ENCODE measurements at places on chromosomes 4 and X.

DNA sequence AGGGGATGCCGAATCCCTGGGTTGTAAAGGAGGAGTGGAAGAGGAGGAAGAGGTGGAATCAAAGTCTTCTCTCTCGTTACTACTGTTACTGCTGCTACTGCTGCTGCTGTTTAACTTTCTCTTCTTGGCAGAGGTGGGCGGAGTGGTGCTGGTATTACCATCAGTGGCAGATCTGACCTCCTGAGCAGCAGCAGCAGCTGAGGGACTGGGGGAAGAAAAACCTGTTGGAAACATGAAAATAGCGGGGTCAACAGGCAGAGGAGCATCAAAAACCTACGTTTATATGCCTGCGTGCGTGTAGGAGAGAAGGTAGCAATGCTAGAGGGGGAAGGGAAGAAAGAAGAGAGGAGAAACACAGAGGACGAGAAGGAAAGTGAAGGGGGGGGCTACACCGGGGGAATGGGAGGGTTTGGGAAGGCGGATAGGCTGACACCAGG lies 339 bp downstream of the CUL4B start:
- no peak for DNase-seq

- no peak for DNase-seq
These were observed 1028.3 kb downstream of the DMD start for GRCh38 chrX:32183066-32183465.

- no peak for DNase-seq
These were observed 230.6 kb upstream of the PSAPL1 start for GRCh38 chr4:7665321-7665720.

GRCh38 chrX:22126327-22126726 lies 94.2 kb downstream of the PHEX start:
- no peak for DNase-seq

DNA sequence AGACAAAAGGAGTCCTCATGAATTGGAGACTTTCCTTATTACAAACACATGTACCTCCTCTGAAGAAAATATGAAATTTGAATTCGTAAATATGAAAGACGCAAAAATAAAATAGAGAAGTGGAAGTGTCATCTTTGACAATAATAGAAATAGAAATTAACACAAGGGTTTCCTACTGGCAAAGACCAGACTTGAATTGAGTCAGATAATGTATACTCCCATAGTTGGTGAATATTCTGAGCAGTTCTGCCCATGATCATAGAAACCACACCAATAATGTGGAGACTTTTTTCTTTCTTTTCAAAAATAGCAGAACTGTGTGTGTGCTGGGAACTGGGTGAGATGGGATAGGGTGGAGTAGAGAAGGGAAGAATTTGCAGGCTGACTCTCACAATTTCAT lies 277.7 kb upstream of the TET2 start:
- no peak for DNase-seq

- DNase-seq: no peak
These were observed 232.1 kb downstream of the DCLK2 start for GRCh38 chr4:150310159-150310895.

DNA sequence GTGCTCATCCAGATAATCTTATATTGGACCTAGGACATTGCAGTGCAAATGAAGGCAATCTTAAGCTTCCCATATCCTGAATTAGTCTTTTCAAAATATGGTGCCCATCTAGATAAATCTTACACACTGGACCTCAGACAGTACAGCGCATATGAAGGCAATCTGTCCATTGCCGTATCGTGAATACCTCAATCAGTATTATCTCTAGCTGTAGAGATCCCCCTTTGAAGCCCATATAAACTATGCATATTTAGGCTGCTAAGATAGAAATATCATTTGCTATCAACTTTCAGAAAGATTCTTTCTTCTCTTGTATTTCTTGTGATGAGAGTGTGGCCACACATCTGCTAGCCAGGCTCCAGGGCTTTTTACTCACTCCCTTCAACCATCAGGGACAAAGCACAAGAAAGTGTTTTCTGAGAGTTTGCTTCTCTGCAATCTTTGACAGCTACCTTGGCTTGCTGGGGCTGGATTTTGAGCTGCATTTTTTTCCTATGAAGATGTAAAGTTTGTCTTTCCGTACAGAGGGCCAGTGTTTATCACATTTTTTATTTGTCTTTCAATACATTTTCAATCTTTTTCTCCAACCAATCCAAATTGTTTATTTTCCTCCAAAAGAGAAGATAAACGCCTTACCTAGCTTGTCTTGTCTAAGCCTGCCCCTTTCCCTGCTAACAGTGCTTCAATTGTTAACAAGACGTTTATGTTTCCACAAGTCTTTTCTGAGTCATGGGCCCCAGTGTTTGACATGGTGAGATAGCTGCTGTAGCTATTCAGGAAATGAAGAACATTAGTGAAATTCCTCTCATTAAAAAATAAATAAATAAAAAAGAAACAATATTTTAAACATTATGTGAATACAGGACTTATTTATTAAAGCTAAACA lies 57.6 kb upstream of the FAT1 start:
- DNase-seq: no peak

GRCh38 chr4:13597141-13597540 lies 30.4 kb downstream of the BOD1L1 start:
- no peak for DNase-seq

GRCh38 chrX:12946838-12947544 lies 27.9 kb upstream of the TMSB4X start:
- peak; percentile 88 for DNase-seq

DNA sequence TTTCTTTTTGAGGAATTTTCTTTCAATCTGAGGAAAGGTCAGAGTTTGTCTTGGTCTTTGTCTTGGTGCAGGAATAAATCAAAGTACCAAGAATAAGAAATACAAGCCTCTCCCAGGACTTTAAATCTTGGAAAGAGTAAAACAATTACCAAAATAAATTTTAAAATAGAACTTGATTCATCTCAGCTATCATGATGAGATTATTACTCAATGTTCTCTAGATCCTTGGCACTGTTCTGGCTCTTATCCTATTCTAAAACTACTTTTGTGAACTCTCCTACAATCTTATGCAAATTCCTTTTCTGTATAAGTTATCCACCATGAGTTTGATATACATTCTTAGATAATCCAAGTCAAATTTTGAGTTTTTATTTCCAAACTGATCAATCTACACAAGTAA lies 464.3 kb downstream of the PPARGC1A start:
- DNase-seq: no peak

DNA sequence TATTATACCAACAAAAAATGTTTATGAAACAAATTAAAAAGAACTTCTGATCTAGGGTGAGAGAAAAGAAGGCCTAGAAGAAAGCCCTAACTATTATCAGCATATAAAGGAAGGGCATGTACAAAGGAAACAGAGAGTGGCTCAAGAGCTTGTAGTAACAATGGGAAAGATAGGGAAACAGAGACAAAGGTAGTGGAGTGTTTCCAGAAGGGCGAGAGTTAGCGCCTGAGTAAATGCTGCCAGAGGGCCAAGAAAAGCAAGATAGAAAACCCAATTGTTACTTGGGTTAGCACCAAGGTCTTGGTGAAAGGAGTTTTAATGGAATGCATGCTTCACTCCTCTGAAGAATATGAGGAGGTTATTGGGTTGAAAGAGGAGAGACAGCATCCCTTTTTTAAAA lies 16.5 kb upstream of the MSL3 start:
- DNase-seq: no peak

- no peak for DNase-seq
These were observed 577 bp upstream of the YIPF7 start for GRCh38 chr4:44652002-44652401.

- DNase-seq: no peak
These were observed 95.9 kb upstream of the PTPN13 start for GRCh38 chr4:86497980-86498862.

DNA sequence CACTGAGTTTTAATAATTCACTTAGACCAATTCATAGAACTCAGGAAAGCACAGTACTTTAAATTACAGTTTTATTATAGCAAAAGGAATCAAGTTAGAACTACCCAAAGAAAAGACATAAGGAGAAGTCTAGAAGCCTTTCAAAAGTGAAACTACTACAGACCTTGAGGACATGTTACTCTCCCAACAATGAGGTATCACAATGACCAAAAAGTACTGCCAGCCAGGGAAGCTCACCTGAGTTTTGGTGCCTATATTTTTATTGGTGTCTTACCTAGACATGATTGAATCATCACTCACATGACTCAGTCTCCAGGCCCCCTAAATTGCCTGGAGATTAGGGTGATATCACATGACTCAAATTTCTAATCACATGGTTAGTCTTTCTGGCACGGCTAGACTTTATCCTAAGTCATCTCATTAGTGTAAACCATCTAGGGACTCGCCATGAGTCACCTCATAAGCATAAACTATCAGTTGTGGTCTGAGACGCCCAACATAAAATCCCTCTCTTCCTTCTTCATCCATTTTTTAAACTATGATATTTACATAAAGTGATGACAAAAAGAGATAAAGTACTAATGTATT lies 372.3 kb downstream of the TMA16 start:
- DNase-seq: no peak

DNA sequence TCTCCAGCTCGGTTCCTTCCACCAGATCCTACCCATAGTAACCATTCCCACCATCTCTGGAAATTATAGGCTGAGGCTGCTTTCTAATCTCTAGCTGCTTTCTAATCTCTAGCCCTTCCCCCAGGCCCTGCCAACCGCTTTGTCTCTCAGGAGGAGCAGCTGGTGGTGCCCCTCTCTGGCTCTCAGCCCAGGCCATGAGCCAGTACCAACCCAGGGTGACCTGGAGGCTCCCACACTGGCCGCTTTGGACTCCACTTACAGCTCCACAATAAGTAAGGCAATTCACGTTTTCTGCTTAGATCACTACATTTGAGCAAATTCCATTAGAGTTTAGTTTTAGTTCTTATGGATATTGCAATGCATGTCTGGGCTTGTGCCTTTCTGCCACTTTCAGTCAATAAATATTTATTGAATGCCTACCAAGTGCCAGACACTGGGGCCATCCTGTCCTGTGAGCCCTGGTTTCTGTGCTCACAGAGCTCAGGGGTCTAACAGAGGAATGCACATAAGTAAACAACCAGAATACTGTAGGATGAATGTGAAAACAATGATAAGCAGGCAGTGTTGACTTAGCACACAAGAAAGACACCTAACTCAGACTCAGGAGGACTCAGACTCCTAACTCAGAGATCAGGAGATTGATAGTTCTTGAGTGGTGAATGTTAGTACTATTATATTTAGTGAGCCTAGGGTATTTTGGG lies 38.9 kb downstream of the SMC1A start:
- no peak for DNase-seq

GRCh38 chr4:950136-951020 lies 18.1 kb downstream of the TMEM175 start:
- DNase-seq: no peak

- DNase-seq: no peak
These were observed 47.1 kb downstream of the SLC9A6 start for GRCh38 chrX:136032370-136032769.

DNA sequence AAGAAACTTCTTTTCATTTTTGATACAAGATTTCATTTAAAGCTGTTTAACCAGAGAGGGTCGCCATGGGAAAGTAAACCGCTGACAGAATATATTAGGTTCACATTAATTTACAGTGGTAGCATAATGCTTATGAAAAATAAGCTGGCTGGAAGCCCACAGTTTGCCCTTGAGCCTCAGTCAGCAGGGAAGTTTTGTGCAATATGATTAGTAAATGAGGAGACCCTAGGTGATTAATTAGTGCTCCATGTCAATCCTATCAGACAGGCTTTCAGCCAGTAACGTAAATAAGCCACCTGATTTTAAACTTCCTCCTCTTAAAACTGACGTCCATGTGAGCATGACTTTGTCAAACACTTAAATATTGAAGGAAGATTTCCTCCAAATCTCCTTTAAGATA lies 134.2 kb downstream of the TSPAN5 start:
- no peak for DNase-seq

- no peak for DNase-seq
These were observed 1008.5 kb upstream of the LCORL start for GRCh38 chr4:19030048-19030447.

DNA sequence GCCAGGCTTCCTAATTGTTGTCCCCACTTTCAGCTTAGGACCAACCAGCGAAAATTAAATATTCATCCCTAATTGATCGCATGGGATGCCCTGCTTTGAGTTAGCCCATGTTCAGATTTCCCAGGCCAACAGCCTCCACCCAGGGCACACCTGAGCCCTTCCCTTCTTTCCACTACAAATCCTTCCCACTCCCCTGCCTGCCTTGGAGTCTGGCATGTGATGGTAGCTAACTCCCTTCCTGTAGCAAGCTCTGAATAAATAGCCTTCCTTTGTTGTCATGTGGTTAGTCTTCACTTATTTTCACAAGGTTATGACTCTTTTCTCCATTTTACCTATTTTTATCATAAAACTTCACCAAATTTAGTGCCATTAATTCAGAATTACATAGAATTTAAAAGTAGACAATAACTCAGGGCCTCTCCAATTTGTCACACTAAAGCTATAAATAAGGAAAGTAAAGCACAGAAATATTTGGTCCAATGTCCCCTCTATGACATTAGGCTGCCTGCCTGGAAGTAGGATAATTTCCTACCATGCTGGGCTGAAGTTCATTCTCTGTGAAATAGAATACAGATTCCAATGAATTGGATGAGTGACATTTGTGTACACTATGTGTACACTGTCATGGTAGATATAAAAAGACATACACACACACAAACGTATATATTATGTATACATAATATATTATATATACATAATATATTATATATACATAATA lies 166.4 kb upstream of the CPEB2 start:
- no peak for DNase-seq

- no peak for DNase-seq
These were observed 99.4 kb downstream of the C4orf51 start for GRCh38 chr4:145779319-145779801.

- no peak for DNase-seq
These were observed 312.7 kb downstream of the RAB28 start for GRCh38 chr4:13171292-13172057.

- DNase-seq: no peak
These were observed 67.2 kb upstream of the BRWD3 start for GRCh38 chrX:80876877-80877276.

DNA sequence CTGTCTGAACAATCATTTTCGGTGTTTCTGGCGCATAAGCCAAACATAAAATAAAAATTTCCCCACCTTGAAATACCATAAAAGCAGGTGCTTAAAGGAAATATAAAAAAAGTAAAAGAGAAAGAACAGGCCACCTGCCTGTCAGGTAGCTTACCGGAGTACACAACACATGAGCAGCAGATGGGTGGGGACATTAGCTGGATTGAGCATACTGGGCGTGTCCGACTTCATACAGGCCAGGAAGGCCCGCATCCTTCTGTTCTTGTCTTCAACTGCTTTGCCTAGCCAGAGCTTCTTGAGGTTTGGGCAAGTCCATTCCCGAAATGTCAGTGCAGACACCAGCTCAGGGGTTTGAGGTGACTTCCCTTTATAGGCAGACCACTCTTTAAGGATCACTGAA lies 66.7 kb downstream of the FAM120C start:
- DNase-seq: peak; percentile 26

Measured in H9 (cell line).